ENCODE measurements at places on chromosomes 12 and 14. TPM values are rescaled to one million over a fixed set of nuclear protein-coding genes. Genes with fewer than 3 reads are reported as not detected.

DNA sequence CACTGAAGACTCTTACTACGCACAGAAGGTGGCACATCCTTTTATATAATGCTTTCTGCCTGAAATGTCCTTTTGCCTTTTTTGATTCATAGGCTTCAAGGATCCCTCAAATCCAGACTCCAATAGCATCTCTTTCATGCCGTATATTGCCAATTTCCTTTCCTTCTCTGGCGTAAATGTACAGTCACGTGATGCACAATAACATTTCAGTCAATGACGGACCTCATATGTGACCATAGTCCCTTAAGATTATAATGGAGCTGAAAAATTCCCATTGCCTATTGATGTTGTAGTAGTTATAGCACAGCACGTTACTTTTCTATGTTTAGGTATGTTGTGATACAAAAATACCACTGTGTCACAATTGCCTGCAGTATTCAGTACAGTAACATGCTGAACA is 196.3 kb downstream of the MSRB3 start:
- ATAC-seq = no peak
- peaks cover 4% of the 10 kb centered on the region for H3K27me3 ChIP-seq
- H3K4me1 ChIP-seq = no peaks in the 10 kb centered on the region
- H3K4me3 ChIP-seq = no peak overlapping the region

DNA sequence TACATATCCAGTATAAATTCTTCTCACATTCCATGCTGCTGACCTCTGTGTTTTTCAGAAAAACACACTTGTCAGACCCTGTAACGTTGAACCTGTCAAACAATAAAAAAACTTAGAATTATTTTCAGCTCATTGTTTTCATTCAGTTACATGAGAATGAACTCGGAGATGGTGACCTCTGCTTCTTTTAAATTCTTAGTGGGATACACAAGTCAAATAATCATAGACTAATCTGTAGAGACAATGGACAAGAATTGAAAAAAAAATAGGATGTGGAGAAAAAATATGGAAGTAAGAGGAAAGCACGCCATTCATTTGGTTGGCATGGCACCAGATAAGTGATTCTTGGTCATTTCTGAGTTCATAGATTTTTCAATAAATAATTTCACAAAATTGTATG is 7.2 kb downstream of the CD69 start:
- no peak overlapping the region for H3K27ac ChIP-seq
- H3K4me3 ChIP-seq = peak overlapping the region; percentile 96
- peaks cover 68% of the 10 kb centered on the region for H3K36me3 ChIP-seq
- no peak for ATAC-seq
- H3K27me3 ChIP-seq = no peaks in the 10 kb centered on the region

DNA sequence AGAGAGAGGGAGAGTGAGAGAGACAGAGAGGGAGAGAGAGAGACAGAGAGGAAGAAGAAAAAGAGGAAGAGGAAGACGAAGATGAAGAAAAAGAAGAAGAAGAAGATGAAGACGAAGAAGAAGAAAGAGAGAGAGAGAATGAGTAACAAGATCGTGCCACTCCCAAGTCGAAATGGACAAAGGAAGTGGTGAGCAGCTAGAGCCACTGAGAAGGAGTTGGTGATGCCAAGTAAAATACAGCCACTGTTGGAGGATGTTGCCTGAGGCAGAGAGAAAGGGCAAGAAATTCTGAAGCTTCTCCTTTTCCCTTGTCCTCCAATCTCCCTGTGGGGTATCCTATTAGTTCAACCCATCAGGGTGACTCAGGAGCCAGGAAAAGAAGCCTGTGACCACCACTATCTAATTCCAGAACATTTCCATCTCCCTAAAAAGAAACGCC is 12.5 kb upstream of the ANAPC5 start:
- no peak for ATAC-seq
- no peak overlapping the region for H3K4me3 ChIP-seq
- no peaks in the 10 kb centered on the region for H3K36me3 ChIP-seq
- H3K27ac ChIP-seq = no peak overlapping the region

- H3K36me3 ChIP-seq = no peaks in the 10 kb centered on the region
- no peaks in the 10 kb centered on the region for H3K4me1 ChIP-seq
- H3K27ac ChIP-seq = no peak overlapping the region
- ATAC-seq = no peak
- no peak overlapping the region for H3K4me3 ChIP-seq
These were observed 133.0 kb upstream of the PRMT8 start for GRCh38 chr12:3357950-3358525.

GRCh38 chr12:97559267-97559666 is 96.7 kb downstream of the RMST start:
- no peaks in the 10 kb centered on the region for H3K4me1 ChIP-seq
- H3K4me3 ChIP-seq = no peak overlapping the region
- H3K36me3 ChIP-seq = no peaks in the 10 kb centered on the region
- no peak for ATAC-seq
- H3K27ac ChIP-seq = no peak overlapping the region
- H3K27me3 ChIP-seq = peaks cover 7% of the 10 kb centered on the region

DNA sequence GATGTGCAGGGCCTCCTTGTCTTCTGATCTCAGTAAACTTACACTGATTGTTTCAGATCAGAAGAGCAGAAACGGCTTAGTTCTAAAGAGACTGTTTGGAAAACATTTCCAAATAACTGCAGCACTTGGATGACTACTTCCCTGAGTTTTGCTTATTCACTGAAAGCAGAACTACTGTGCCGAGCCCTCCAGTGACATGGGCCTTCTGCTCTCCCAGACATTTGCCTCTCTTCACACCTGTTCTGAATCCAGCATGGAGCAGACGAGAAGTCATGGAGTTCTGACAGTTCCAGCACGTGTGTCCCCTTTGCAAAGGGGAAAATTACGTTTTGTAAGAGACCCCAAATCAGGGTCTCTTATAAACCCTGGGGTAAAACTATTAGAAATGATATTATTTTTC is 31.4 kb downstream of the ETNK1 start:
- no peak overlapping the region for H3K4me3 ChIP-seq
- H3K27me3 ChIP-seq = no peaks in the 10 kb centered on the region
- H3K4me1 ChIP-seq = peaks cover 38% of the 10 kb centered on the region
- no peak for ATAC-seq

The KRT71 gene
- total RNA-seq = not detected

The KLRF2 gene
- total RNA-seq = not detected

The SCNN1A gene
- total RNA-seq = 1.6 TPM

The ETFRF1 gene
- total RNA-seq = 11.8 TPM

The TMED10 gene
- 142 TPM for total RNA-seq

The CAPZA3 gene
- total RNA-seq = not detected

The C12orf60 gene
- 2.6 TPM for total RNA-seq

Measured in activated T-helper 17 cell treated with anti-CD3 and anti-CD28 coated beads, Interleukin-2, amount 50 U/mL, for 72 hours (primary cell).